ENCODE measurements at places on chromosomes 3 and 15.

- no peak for DNase-seq
Observed at GRCh38 chr3:50163572-50164455, 8.7 kb downstream of the SEMA3F start.

DNA sequence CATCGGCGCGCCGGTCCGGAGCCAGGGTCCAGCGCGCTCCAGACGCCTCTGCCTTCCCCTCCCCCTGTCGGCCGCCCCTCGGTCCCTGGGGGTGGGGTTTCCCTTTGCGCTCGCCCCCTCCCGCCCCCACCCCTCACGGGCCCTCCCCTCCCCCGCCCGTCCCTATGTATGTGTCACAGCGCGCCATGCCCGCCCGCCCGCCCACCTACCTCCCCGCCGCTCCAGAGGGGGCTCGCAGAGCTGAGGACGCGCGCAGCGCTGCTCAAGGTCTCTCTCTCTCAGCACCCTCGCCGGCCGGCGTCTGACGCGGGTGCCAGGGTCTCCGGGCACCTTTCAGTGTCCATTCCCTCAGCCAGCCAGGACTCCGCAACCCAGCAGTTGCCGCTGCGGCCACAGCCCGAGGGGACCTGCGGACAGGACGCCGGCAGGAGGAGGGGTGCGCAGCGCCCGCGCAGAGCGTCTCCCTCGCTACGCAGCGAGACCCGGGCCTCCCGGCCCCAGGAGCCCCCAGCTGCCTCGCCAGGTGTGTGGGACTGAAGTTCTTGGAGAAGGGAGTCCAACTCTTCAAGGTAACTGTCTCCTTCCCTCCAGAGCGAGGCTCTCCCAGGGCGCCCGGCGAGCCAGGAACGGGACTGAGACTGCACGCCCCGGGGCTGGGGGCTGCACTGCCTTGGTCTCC lies at the start of gene ACAN:
Gene ACAN, plus strand, starts transcription at position 196 of the 679 bp plus-strand sequence. CDS start 32,771 bp downstream, outside the sequence.
- no peak for DNase-seq

GRCh38 chr3:20668411-20668810 lies 482.4 kb upstream of the SGO1 start:
- DNase-seq: no peak

GRCh38 chr3:117567382-117567781 lies 857.8 kb downstream of the TUSC7 start:
- DNase-seq: no peak

DNA sequence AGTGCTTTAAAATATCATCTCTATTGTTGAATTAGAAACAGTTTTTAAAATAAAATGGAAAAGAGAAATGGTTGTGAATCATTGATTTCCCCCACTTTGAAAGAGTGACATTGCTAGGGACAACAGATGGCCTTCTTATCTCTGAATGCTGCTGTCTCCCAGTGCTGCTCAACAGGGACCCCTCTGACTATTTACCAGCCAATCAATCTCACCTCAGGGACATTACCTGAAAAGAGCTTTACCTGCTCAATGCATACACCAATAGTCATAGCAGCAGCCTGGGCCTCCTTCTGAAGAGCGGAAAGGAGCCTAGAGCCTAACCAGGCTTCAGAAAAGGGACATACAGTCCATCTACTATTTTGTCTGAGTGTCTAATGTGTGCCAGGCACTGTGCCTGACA lies 162.8 kb downstream of the CGGBP1 start:
- no peak for DNase-seq

DNA sequence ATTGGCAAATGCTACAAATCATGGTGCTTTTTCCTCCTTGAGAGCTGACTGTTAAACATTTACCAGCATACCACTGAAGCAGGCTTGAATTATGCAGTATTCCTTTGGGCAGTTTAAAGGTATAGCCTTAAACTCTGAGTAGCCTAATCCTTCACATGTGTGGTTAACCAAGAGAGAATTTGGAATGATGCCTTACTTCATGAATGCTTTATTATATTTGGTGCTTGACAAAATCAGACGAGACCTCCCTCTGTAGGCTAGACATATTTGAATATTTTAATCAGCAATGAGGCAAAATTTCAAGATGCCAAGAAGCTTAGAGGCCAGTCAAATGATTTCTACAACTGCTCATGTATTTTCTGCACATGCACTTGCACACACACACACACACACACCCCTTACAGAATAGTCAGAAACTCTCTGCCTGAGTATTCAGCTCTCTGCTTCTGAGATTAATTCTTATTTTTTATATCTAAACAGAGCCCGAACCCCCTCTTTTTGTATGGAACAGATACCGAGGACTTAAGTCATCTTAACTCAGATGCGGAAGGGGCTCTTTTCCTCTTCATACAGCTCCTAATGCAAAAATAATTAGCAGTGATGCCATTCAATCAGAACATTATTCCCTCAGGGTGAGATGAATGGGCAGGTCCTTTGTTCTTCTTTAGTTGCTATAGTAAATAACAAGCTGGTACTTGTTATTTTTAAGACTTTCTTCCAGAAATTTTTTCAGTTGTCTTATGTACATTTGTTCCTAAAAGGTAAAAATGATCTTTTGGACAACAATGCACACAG lies 195.5 kb upstream of the TMC3 start:
- no peak for DNase-seq

GRCh38 chr3:170064108-170064507 lies 26.3 kb downstream of the GPR160 start:
- DNase-seq: no peak

- no peak for DNase-seq
Observed at GRCh38 chr3:9512456-9513045, 41.1 kb downstream of the LHFPL4 start.

DNA sequence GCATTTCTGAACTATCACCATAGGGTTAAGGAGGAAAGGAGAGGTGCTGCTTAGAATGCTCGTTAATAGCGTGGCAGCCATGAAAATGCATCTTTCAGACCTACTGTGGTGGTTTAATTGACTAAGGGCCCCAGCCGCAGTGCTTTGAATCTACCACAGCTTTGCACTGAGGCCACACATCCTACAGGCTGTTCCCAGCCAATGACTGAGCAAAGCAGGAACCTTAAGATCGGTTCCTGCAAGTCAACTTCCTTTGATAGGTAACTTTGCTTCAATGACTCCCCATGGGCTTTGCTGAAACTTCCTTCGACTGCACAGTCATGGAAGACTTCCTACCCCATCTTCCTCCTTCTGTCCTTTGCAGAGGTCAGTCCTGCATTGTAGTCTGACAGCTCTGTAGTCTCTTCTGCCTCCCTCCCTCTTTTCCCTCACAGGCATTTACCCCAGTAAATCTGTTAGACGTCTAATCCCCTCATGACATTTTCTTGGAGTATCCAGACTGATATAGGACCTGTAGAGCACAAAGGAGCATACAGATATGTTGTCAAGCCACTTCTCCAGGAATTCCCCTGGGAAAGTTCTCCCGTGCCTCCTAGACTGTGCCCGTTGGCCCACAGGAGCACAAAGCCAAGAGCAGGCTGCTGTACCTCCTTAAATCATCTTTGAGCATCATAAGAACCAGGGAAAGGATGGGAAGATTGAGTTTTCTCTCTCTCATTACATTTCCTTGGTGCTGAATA lies 2.6 kb upstream of the BCL2A1 start:
- DNase-seq: no peak

GRCh38 chr15:59687836-59688235 lies 1.3 kb downstream of the BNIP2 start:
- no peak for DNase-seq

- no peak for DNase-seq
Observed at GRCh38 chr3:126267169-126267975, 87.0 kb upstream of the ALDH1L1 start.

DNA sequence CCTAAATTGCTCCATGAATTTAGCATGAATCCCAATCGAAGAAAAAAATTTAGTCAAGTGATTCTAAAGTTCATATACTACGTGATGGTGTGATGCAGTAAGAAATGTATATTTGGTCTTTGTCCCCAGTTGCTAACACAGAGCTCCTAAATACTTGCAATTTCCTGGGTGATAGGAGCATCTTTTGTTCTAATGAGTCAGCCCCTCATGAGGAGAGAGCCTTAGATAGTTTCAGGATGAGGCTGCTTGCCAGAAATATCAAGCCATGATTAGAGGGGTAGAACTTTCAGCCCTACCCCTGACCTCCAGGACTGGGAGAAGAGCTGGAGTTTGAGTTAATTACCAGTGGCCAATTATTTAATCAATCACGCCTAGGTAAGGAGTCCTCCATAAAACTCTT lies 170.2 kb downstream of the PDE8A start:
- no peak for DNase-seq

- no peak for DNase-seq
Observed at GRCh38 chr15:50718700-50719125, 32.1 kb upstream of the TRPM7 start.

GRCh38 chr15:77797270-77797669 lies 164.6 kb upstream of the LINGO1 start:
- no peak for DNase-seq

DNA sequence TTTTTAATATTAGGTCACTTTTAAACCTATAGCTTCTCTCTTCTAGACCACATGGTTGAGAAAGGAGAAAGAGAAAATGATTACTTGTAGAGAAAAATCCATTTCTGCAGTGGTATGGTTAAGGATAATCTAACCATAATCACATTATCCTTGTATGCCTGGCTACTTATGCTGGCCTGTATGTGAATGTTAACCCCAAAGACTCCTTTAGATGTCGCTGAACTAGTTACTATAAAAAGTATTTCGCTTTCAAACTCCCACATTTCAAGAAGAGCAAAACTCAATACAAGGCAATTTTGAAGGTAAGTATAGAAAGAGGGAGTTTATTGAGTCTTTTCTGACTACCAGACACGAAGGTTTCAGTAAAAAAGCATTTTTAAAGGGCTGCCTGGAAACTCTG lies 2.2 kb downstream of the KCTD6 start:
- no peak for DNase-seq

- no peak for DNase-seq
Observed at GRCh38 chr15:47432826-47433225, 284.5 kb upstream of the SEMA6D start.

- DNase-seq: no peak
Observed at GRCh38 chr3:32817257-32817557, 590 bp upstream of the TRIM71 start.

DNA sequence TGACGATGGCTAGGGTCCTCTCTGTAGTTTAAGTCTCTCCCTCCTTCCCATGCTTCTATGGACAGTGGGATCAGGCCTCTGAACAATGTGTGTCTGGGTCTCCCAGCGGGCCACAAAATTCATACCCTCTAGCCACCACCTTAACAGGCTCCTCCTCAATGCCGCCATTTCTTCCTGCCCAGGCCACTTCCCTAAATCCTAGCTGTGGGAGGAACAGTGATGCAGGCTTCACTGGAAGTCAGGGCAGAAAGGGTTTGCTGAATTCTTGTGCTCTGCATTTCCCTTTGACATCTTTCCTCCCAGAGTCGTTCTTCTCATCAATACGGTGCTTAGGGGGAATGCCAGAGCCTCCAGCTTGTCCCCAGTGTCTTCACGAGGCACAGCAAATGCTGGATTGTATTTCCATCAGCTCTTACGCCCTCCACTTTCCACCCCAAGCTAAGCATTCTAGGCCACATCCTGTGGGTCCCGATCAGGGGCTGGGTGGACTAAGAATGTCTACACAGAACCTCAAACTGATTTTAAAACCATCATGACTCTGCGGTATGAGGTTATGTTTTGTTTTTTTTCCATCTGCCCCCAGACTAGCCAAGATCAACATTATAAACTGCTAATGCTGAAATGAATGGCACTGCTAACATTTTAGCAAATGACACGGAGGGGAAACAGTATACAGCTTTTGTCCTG lies 11.9 kb upstream of the LDHAL6B start:
- DNase-seq: no peak

- no peak for DNase-seq
Observed at GRCh38 chr3:132703733-132704132, 18.5 kb downstream of the NPHP3 start.

GRCh38 chr3:119257654-119258410 lies 17.2 kb upstream of the B4GALT4 start:
- no peak for DNase-seq

GRCh38 chr3:8595695-8596115 lies 48.9 kb downstream of the SSUH2 start:
- DNase-seq: no peak

GRCh38 chr15:39404767-39405181 lies 176.1 kb upstream of the THBS1 start:
- no peak for DNase-seq

DNA sequence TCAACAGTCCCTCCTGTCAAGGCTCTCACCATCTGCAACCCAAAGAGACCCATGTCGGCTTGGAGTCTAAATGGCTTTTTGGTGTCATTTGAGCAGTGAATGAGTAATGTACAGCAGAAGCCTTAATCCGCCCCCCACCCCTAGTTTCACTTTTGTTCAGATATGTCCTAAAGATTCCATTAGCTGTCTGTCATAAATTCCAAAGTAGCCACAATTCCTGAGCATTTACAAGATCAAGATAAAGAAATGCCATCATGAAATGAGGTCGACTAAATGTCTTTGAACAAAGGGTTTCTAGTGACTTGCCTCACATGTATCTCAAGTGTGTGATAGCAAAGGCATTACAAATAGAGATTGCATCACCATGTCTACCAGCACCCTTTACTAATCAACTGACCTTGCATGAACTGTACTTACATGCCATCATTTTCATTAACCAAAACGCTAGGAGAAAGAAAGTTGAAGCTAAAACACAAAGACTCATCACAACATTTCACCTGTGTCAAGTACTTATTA lies 123.8 kb upstream of the PHLDB2 start:
- DNase-seq: no peak

DNA sequence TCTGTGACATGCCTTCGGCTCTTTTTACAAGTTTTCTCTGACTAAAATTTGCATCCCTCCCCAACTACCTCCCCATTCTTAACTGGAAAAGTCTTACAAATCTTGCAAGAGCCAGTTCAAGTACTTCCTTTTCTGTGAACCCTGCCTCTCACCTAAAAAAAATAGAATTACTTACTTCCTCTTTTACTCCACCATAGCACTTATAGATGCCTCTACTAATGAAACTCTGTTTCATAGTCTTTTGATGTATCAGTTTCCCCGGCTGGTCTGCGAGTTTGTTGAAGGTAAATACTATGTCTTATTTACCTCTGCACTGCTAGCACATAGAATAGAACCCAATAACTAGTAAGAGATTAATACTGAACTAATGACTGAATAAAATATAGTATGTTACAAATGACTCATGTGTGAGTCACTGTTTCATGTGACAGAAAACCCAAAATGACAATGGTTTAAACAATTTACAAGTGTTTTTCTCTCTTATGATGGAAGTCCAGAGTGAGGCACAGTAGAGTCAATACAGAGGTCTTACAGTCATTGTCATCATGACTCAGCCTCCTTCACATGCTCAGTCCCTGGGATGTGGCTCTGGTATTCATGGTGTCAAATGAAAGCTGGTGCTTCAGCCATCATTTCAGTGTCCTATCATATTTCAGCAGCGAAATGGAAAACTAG lies 393.5 kb downstream of the RSL24D1 start:
- no peak for DNase-seq

DNA sequence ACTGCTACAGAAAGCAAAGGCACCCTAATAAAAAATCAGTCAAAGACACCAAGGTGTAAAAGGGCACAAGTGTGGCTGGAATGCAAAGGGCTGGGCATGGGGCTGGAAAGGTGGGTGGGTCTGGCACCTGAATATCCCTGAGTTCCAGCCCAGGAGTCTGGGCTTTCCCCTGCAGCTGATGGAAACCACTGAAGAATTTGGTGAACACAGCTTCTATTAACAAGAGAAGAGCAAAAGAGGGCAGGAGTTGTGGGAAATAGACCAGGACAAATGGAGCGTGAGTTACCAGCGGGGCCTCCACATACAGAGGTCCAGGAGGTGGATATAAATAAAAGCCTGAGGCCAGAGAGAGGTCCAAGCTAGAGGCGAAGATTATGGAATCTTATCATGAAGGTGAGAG lies 45.1 kb upstream of the TPM1 start:
- no peak for DNase-seq

- no peak for DNase-seq
Observed at GRCh38 chr3:156691920-156692319, 17.5 kb downstream of the TIPARP start.

GRCh38 chr15:66756295-66756694 lies 54.3 kb downstream of the SMAD6 start:
- DNase-seq: no peak
